ENCODE measurements at places on chromosomes 2 and 18. TPM values are rescaled to one million over a fixed set of nuclear protein-coding genes. Genes with fewer than 3 reads are reported as not detected.
A peak's percentile ranks its signal among the peaks of the same experiment; 100 is the strongest.

DNA sequence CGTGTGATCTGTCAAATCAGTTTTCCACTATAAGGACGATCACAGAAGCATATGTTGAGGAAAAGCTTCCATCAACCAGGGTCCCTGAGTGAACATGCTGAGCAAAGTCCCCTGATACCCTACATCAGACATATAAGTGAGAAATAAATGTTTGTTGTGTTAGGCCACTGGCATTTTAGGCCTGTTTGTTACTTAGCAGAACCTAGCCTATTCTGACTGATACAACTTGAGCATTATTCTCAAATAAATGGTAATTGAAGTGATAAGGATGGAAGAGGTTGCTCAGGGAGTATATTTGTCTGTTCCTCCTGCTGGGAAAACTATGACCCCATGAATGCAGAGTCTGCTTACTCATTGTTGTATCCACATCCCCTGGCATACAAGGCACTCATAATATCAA, 106.4 kb downstream of the LOXHD1 start:
- no peak for DNase-seq

DNA sequence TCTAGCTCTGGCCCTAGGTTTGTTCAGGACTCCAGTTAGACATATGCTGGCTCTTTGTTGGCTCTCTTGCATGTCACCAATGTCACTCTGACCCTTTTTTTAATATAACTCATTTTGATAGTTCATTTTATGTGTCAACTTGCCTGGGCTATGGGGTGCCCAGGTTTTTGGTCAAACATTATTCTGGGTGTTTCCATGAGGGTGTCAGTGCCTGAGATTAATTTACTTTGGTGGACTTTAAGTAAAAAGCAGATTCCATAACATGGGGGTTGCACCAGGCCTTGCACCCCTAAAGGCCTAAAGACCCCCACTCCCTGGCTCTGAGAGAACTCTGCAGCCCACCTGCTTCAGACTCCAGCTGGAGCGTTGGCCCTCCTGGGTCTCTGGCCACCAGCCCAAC, 48.1 kb upstream of the SNTG2 start:
- no peak for DNase-seq

- DNase-seq = no peak
These were observed 85.8 kb downstream of the SETBP1 start for GRCh38 chr18:44766450-44766849.

DNA sequence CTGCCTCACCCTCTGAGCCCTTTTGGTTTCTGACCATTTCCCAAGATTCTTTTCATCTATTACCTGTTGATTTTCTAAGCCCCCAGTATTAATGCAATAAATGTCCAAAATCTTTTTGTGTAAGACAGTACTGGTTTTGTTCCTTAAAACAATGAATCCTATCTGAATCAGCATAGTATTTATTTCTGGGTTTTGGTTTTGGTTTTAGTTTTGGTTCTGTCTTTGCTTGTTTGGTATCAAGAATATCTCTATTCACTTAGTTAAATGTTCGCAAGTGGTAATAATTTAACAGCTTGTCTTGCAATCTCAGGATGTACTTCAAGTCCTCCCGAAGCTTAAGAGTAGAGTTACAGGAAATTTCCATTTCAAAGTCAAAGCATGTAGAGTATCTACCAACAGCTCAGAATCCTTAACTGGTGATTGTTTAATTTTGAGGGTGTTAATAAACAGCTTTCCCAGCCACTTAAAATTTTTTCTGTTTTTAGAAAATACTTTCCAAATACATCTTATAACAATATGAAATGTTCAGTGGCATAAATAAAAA, 67.7 kb upstream of the NEDD4L start:
- DNase-seq = no peak

GRCh38 chr2:154447727-154448418, 250.6 kb upstream of the KCNJ3 start:
- DNase-seq = no peak

DNA sequence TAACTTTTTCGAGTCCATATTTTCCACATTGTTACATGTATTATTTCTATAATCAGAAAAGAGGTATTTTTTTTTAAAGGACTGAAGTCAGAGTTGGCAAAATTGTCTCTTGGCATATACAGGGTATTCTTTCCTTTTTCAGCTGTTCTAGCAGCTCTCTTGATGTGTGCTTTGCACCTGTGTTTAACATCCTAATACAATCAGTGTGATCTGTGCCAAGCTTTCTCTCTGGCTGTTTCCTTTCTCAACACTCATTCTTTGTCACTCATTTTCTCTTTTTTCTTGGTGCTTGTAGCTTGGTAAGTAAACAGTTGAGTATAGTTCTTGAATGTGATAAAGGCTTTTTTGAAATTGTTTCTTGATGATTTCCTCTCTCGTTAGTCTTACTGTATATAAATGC, 9.2 kb downstream of the RNMT start:
- no peak for DNase-seq

- DNase-seq = no peak
These were observed 50.1 kb downstream of the ATOH8 start for GRCh38 chr2:85803704-85804425.

DNA sequence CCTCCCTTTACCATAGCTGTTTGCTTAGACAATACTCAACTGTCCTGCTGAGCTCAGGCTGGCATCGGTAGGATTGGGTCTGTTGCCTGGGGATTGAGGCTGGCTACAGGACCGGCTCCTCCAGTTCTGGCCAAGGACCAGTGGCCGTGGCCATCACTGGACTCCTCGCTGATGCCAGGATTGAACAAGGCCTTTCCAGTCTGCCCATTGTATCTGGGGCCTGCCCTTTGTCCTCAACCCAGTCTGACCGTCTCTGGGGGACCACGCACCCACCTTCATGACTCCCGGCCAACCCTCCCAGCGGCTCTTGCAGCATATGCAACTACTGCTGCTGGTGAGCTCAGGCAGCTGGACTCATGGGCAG, 28.7 kb downstream of the SH2D6 start:
- DNase-seq = no peak

DNA sequence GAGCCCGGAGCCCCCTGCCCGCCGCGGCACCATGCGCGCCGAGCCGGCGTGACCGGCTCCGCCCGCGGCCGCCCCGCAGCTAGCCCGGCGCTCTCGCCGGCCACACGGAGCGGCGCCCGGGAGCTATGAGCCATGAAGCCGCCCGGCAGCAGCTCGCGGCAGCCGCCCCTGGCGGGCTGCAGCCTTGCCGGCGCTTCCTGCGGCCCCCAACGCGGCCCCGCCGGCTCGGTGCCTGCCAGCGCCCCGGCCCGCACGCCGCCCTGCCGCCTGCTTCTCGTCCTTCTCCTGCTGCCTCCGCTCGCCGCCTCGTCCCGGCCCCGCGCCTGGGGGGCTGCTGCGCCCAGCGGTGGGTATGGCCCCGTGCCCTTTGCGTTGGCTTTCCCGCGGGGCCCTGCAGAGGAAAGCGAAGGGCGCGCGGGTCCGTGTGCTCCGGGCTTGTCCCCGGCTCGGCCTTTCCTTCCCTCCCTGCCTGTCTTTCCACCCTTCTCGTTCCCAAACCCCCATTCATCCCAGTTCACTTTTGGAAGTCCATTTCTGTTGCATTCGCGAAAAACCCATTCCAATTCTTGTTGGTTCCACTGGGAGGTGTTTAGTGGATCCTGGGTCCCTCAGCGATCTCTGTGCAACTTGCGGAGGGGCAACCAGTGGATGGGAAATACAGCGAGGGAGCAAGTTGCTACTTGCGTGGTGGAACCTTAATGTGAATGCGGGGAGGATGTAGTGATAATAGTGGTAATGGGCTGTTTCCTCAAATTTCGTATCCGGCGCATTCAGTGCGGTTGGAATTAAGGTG, 599 bp downstream of the ADAM23 start:
- DNase-seq = peak; percentile 44

- DNase-seq = peak; percentile 21
These were observed 894.5 kb upstream of the POU3F3 start for GRCh38 chr2:103959174-103960128.

DNA sequence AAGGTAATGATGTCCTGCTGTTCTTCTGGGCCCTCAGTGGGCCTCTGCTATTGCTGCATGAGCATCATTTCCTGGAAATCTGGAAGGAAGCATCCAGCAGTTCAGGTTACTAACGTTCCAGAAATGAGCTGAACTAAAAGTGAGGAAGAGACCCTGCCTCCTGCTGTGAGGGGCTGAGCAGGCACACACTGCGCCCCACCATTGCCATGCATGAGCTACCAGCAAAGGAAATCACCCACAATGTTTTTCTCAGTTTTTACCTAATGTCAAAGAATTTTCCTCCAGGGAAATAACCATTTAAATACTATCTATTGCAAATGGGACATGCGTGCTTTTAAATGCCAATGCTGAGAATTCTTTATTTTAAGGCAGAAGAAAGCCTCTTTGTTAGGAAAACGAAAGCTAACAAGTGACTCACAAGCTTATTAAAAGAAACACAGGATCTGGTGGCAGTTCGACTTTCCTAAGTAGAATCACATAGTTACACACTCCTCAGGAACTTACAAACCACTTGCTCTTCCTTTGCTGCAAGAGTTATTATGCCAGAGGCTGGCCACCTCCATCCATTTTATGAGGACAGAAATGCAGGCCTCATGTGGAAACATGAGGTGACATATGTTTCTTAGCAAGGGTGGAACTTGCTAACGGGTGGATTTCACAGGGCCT, 152.6 kb upstream of the TTC39C start:
- DNase-seq = no peak

GRCh38 chr2:180110469-180110868, 103.4 kb upstream of the CWC22 start:
- no peak for DNase-seq

DNA sequence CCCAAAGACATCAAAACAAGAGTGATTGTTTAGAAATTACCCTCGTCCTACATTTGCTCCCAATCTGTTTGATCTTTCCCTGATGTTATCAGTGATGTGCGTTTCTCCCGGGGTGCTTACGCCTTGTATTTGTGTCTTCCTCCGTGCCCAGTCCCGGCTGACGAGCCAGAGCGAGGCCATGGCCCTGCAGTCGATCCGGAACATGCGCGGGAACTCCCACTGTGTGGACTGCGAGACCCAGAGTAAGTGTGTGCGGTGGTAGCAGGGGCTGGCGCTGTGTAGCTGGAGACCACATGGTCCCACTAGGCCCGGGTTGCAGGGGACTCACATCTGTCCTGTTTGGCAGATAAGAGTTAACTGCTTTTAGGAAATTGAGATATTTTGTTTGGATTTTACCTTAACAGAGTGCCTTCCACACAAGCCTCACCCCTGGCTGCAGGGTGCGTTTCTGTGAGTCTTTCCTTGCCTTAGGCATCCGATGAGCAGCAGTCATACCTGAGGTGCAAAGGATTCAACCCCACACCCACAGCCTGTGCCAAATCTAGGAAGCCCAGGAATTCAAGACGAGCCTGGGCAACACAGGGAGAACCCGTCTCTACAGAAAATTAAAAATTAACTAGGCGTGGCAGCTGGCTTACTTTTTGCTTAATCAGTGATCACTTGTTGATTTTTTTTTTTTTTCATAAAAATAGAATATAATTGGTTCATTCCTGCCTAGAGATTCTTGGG, 127.4 kb downstream of the GBX2 start:
- no peak for DNase-seq

GRCh38 chr2:59027320-59027719, 786.2 kb upstream of the FANCL start:
- no peak for DNase-seq

GRCh38 chr2:108266218-108266617, 22.5 kb upstream of the SULT1C2 start:
- DNase-seq = no peak

DNA sequence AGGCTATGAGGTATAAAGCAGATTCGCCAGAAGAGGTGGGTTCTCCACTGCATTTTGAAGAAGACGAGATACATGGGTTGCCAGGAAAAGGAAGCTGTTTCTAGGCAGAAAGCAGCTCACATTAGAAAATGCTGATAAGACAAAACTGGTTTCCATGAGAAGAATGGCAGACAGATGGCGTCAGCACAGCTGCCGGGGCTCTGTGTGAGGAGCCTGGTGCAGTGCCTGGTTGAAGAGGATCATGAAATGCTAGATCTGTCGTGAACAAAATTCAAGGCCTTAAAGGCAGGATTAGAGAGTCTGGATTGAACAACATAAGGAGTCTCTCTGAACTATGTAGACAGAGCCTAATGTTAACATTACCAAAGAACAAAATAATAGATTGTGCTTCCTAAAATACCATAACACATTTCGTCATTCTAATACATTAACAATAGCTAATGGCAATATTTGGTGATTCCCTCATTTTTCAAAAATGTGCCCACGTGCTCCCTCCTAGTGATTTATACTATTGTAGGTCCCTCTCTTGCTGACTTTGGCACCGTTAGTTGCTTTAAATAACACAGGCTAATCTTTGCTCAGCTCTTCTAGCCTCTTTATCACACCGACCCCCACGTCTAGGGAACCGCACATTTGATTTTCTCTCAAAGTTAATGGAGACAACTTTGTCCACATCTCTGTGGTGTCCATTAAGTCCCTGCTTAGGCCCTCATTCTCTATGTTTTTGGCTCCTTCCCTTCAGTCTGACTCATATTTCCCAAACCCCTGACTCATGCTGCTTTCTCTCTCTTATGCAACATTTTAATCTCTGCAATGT, 38.2 kb downstream of the EFEMP1 start:
- no peak for DNase-seq

GRCh38 chr2:54613386-54613785, 110.1 kb upstream of the EML6 start:
- no peak for DNase-seq

DNA sequence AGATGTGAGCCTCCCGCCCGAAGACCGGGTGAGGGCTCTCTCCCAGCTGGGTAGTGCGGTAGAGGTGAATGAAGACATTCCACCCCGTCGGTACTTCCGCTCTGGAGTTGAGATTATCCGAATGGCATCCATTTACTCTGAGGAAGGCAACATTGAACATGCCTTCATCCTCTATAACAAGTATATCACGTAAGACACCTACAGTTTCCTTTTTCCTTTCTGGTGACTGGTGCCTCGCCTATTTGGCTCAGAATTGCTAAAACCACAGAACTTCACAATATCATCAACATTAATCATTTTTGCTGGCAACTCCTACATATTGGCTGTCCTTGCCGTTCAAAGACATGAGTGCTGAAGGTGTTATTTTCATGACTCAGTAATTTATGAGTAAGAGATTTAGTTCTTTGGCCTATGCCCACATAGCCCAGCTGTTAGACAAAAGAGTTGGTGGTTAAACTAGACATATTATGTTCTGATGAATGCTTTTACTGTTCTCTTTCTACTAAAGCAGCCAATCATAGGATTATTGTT, 2.2 kb downstream of the STAMBP start:
- no peak for DNase-seq

- DNase-seq = no peak
These were observed 121.6 kb downstream of the SP100 start for GRCh38 chr2:230537531-230537976.

GRCh38 chr2:239767021-239767905, 257.9 kb downstream of the NDUFA10 start:
- no peak for DNase-seq

The PDE1A gene
- total RNA-seq = 42.4 TPM

The FAM237A gene
- not detected for total RNA-seq

The CACNB4 gene
- 75.6 TPM for total RNA-seq

The GATA6 gene
- total RNA-seq = 0.54 TPM

The NRP2 gene
- 46.0 TPM for total RNA-seq

All from cerebellum (tissue), 4 donors.